Amniotic stem cell (primary cell): ENCODE measurements at places on chromosomes 16 and 17.

DNA sequence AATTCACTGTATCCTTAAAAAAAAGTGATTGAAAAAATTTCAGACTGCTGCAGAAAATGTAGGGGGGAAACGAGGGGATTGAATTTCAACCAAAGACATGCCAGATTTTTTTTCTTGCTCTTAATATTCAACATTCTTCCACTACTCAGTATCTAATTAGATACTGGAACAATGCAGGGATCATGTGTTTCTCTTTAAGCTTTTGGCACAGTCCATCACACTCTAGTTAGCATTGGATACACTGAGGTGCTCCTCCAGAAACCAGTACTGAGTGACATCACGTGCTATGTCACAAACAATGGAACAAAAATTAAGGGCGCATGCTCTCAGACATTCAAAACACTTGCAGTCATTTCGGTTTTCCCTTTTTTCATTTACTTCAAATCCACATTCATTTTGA lies 298.6 kb upstream of the PSMD7 start:
- no peak for DNase-seq

DNA sequence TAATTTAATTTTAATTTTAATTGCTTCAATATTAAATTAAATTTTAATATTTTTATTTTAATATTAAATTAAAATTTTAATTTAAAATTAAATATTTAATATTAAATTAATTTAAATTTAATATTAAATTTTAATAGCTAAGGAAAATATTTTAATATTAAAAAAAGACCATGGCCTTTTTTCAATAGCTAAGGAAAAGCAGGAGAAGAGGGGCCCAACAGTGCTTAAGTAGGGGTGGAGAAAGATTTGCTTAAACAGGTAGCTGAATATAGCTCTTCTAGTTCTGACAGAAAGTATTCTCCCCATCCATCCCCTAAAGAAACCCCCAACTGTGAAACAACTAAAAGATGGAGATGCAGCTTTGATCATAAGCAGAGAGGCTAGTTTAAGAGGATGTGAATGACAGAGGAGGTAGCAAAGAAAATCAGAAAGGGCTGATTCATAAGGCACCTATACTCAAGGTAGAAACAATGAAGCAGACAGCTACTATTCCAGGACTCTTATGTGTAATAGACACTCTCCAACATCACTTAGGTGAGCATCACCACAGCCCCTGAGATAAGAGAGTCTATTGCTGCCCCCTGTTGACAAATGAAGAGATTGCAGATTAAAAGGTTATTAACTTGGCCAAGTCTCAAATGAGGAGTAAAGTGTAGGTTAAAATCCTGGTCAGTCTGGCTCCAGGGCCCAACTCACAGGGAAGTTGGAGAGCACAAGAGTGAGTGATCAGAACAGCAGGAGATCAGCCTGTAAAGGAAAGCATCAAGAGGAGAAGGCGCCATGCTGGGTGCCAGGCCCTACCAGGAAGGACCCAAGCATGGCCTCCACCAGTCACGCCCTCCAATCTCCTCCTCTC lies 7.8 kb upstream of the RNASEK start:
- peak; percentile 20 for DNase-seq

DNA sequence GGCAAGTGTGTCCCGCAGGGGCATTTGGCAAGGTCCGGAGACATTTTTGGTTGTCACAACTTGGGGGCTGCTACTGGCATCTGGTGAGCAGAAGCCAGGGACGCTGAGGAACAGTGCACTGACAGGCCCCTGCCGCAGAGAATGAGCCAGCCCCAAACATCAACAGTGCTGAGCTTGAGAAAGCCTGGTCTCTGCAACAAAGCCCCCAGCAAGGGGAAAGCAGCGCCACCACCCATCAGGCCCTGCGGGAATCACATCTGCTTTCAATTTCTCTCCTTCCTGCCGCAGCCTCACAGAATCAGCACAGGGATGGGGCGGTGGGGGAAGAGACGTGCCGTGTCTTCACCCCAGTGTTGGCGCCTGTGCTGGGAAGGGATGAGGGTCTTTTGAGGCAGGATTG lies 14.8 kb upstream of the PRPSAP1 start:
- no peak for DNase-seq

GRCh38 chr17:47243737-47244598 lies 9.7 kb upstream of the ITGB3 start:
- DNase-seq: no peak

GRCh38 chr17:60508384-60508980 lies 17.6 kb downstream of the APPBP2 start:
- DNase-seq: no peak

DNA sequence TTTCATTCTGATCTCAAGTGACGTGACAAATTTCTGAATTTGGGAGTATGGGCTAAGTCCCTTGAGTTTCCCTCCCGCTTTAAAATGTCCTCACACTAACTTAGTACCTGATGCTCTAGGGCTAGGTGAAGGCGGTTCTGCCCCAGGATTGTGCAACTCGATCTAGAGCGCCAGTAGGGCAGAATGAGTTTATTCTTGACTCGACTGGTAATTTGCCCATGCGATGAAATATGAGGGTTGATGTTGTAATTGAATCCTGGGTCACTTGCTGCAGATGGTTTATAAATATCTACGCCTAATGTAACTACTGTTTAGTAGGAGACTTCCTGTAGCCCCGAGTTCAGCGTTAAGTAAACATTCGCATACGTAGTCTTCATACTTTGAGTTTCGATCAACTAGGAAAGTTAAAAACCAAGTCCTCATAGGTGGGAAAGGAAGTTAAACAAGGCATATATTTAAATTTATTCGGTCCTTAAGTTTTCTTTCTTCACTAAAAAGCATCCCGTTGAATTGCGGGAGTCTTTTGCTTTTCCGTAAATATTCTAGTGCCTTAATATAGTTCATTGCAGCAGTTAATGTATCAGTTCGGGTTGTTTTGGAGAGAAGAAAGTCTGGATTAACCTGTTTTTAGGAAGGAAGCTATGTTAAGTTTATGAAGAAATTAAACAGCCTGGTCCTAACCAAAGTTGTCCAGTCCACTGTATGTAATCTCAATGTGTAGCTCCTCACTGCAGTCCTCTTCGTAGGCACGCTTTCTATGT lies 1.6 kb downstream of the CTCF start:
- no peak for DNase-seq

GRCh38 chr16:20099375-20099774 lies 25.7 kb upstream of the GPR139 start:
- DNase-seq: no peak

DNA sequence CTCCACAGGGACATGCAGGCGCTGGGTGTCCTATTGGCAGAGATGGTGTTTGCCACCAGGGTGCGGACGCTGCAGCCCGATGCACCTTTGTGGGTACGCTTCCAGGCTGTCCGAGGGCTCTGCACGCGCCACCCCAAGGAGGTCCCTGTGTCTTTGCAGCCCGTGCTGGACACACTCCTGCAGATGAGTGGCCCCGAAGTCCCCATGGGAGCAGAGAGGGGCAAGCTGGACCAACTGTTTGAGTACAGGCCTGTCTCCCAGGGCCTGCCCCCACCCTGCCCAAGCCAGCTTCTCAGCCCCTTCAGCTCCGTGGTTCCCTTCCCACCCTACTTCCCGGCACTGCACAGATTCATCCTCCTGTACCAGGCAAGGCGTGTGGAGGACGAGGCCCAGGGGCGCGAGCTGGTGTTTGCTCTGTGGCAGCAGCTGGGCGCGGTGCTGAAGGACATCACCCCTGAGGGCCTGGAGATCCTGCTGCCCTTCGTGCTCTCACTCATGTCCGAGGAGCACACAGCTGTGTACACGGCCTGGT lies 2.8 kb downstream of the WDR81 start:
- DNase-seq: no peak

DNA sequence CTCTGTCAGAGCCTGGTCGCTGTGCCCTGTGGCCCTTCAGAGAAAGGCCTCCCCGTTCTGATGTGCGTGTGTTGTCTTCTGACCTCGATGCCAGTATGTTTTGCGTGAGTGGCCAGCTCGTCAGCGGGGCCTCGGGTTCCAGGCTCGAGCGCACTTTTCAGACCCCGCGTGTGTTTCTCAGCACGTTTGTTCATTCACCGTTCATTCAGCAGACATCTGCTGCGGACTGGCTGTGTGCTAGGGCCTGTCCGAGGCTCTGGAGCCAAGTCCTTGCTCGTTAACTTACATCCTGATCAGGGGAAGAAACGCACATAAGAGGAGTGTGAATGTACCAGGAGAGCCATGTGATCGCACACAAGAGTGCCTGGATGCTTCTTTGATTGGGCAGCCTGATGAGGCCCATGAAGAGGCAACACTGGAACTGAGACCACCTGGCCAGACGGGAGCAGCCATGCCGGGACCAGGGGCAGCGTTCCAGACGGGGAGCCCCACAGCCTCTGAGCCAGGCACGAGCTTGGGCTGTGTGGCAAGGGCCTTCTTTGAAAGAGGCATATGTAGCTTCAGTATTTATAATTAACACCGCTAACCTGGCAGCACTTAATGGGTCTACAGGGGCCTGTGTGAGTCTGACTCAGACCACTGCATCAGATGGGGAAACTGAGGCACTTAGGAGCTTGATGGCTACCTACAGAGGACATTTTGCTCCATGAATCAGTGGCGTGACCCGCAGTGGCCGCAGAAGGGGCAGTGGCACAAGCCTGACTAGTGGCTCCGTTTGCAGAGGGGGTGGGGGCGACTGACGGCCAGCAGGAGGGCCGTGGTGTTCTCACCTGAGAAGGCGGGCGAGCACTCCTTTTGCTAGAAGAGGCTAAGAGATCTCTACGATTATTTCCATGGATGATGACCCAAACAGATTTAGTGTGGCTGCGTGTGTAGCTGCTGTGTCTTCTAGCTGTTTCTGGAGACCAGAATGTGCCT lies 187.9 kb upstream of the CHMP6 start:
- DNase-seq: no peak

DNA sequence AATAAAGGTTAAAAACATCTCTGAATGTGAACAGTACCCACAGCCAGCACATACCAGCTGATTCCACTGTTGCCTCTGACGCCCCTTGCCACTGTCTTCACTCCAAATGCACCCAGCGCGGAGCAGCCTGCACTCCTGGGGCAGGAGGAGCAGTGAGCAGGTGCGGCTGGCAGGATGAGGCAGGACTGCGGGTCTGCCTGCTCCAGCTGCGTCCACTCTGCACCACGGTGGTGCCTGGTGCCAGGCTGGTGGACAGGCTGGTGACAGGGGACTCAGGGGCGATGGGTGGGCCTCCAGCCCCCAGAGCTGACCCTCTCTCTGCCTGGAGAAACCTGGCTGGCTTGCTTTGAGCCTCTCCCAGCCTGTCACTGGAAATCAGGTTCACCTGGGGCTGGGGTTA lies 9.4 kb downstream of the RAB40B start:
- DNase-seq: no peak

DNA sequence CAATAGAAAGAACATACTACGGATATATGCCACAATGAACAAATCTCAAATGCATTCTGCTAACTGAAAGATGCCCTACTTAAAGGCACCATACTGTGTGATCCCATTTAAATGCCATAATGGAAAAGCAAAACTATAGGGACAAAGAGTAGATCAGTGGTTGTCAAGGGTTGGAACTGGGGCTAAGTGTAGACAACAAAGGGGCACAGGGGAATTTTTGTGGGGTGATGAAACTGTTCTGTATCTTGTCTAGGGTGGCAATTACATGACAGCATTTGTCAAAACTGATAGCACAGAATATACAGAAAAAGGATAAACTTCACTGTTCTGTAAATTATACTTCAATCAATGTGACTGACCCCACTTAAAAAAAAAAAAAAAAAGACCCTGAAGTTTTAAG lies 17.7 kb downstream of the GFOD2 start:
- DNase-seq: no peak

- no peak for DNase-seq
Observed at GRCh38 chr17:66836063-66837005, 1.4 kb downstream of the CACNG5 start.

DNA sequence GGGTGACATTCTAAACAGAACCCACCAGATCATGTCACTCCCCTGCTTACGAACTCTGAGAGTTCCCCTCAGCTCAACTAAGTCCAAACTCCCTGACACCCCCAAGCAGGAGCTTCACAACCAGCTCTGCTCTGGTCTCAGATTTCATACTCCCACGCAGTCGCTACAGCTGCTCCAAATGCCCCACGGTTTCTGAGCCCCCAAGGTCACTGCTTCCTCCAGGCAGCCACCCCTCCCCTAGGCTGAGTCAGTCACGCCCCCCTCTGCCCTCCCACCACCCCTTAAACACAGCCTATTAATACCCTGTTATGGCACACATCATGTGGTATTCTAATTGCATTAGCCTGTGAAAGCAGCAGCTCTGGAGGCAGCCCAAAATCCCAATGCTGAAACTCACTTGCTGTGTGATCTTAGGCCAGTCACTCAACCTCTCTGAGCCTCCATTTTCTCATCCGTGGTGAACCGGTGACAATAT lies 51.5 kb downstream of the GSG1L start:
- no peak for DNase-seq

GRCh38 chr16:83117810-83118209 lies 491.0 kb downstream of the CDH13 start:
- no peak for DNase-seq

DNA sequence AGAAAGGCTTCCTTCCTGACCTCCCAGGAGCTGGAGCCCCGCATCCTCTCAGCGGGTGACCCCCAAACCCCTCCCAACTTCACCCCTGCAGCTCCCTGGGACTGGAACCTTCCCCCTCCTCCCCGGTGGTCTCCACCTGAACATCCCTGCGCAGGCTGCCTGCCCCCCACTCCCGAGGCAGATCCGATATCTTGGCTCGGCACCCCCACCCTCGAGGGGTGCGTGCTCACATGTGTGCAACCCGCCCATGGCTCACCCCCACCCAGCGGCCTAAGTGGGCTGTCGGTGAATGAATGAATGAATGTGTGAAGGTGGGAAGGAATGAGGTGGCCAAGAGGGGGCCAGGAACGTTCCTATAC lies 39.7 kb downstream of the SLC7A5 start:
- DNase-seq: no peak

DNA sequence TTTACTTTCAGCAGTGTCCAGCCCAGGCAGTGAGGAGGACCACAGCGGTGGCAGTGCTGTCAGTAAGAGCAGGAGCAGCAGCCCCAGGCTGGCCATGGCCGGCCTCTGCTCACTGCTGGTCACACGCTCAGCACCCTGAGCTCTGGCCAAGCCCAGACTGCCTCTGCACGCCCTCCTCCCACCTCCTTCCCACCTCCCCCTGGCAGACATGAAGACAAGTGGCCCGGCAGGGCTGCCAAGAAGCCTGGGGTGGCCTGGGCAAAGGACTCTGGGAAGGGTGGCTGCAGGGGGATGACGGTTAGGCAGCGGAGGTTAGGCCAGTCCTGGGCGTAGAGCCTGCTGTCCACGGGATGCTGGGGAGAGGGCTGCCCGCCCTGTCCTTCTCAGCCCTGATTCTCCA lies at the start of gene C16orf89:
Gene C16orf89 (minus strand): TSS at position 144 of the 400 bp plus-strand sequence. CDS start 48 bp downstream, at position 96.
- no peak for DNase-seq

DNA sequence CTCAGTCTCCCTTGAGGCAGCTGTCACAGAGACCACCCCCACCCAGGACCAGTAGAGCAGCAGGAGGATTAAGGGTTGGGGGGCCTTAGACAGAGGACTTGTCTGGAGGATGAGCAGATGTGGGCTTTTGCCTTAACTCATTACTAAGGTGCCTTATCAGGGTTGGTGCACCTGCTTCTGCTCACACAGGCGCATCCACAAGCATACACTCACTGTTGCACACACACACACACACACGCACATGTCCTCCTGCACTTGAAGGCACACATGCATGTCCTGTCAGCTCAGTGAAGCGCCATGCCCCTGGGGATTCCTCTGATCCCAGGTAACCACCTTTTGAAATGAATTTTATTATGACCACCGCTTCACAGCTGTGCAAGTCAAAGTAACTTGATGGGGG lies 1.2 kb downstream of the GFAP start:
- DNase-seq: no peak
